ENCODE measurements at places on chromosomes 5 and 9.

DNA sequence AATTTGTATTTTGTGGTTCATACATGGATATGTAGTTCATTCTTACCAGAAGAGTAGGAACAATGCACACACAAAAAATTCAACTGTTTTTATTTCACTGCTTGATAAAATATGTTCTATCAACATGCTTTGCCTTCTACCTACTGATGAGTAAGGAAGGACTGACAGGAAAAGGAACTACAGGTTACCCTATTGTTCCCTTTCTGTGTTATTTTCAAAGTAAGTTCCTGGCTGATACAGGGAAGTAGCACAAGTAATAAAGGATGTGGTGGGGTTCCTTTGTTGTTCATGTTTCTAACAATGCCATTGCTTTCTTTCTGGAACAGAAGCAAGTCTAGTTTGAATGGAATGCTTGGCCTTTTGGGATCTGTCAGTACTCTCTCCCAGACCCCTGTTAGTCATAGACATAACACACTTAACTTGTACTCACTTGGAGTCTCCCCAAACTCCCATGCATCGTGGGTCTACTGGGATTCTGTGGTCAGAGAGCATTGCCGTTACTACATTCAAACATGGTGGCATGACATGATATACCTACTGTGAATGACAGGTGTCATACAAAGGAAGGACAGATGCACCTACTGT, 20.2 kb upstream of the ALDOB start:
- no peak for DNase-seq

DNA sequence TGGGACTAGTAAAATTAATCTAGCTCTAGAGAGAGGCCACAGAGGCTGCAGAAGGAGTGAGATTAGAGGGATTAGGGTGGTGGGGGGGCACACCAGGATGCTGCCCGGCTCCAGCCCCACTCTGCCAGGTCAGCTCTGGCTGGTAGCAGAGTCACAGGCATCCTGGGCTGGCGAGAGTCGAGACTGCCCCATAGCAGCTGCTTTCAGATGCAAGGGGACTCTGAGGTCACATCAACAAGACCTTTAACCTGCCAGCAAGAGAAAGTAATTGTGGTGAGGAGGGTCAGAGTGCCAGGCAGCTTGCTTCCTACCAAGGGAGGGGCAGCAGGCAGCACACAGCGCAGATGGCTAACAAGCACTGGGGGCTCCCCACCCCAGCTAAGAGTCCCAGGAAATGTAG, 7.5 kb downstream of the EPB41L4B start:
- no peak for DNase-seq

DNA sequence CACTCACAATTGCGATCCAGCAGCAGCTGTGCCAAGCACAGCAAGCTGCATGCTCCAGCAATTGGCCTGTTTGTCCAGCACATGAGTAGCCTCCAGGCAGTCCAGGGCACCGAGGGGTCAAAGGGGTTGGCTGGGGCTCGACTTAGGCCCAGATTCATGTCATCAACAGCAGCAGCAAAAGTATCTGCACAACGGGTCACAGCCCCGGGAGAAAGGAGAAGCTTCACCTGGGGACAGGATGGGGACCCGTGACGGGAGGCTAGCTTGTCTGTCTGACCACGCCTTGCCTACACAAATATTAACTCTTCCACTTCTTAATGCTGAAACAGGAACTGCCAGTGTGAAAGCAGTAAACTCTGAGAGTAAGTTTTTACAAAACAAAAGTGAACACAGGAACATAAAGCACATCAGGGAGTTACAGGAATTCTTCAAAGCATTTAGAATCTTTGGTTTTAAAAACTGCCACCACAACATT, 191.2 kb downstream of the PIK3R1 start:
- no peak for DNase-seq

GRCh38 chr9:135662758-135663450, at the start of gene LCN9:
TSS of gene LCN9 (plus strand) at chr9:135663309. CDS start at chr9:135663322, 13 bp downstream.
- no peak for DNase-seq

DNA sequence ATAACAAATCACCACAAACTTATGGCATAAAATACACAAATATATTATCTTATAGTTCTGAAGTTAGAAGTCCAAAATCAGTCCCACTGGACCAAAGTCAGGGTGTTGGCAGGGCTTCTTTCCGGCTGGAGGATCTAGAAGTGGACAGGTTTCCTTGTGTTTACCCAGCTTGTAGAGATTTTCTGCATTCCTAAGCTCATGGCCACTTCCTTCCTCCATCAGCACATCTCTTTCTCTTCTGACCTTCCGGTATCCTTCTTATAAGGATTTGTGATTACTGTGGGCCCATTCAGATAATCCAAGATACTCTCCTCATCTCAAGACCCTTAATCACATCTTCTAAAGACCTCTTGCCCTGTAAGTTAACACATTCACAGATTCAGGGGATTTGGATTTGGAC, 97.6 kb downstream of the RAB3C start:
- DNase-seq = no peak

DNA sequence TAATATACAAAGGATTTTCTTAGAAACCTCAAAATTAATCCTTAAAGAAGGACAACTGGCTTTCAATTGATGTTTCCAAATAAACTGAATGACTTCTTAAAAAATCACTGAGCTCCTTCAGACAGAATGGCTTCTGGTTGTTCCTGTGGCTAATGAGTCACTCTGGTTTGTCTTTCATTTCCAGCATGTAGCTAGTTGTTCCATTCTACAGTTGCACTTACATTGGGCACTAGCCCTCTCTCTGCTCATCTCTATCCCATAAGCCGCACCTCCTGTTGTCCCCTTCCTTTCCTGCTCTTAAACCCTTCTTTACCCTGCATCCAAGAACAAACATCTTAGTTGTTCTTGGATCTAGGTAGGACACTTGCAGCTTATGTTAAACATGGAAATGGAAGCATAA, 235.3 kb upstream of the HAPLN1 start:
- no peak for DNase-seq

DNA sequence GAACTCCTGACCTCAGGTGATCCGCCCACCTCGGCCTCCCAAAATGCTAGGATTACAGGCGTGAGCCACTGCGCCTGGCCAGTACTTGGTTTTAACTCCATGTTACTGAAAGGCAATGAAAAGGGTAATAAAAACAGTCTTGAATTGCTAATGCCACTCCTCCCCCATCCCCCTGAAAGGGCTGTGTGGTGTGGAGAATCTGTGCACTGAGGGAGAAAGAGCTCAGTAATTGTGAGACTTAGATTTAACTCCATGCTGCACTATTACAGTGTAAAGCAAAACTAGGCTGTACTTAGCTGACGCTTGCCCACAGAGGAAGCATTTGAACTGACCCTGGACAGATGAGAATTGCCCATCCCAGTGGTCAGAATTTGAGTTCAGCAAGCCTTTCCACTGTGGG, 1662.4 kb upstream of the ACO1 start:
- no peak for DNase-seq
